T-helper 9 cell (primary cell): ENCODE measurements at places on chromosomes 13 and 19.

- DNase-seq, result no peak
Measured at GRCh38 chr13:44054525-44054924, 174.8 kb downstream of the LACC1 start.

- no peak for DNase-seq
Measured at GRCh38 chr13:95480131-95480545, 72.4 kb upstream of the CLDN10 start.

- DNase-seq, result no peak
Measured at GRCh38 chr13:29888306-29888705, 37.9 kb upstream of the UBL3 start.

DNA sequence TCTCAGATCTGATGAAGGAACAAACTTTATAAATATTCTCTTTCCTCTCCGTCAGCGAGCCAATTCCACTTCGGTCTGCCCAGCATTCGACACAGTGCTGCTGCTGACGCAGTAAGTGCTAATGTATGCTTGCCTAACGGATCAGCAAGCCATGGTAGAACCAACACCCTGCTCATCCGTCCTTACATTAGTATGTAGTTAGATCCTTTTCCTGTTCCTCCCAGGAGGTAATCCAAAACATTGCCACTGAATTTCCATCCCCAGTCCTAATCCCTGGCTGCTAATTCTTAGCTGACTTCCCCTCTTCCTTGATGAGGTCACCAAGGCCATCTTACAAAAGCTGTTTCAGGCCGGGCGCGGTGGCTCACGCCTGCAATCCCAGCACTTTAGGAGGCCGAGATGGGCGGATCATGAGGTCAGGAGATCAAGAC, 88.0 kb downstream of the STARD13 start:
- no peak for DNase-seq

- DNase-seq, result no peak
Measured at GRCh38 chr13:31476266-31476665, 263.1 kb upstream of the RXFP2 start.

GRCh38 chr19:5036698-5037563, 68.0 kb downstream of the KDM4B start:
- DNase-seq, result no peak
